ENCODE measurements at places on chromosomes 5 and 9.

GRCh38 chr9:70170151-70170790, 88.5 kb upstream of the SMC5 start:
- DNase-seq: no peak

DNA sequence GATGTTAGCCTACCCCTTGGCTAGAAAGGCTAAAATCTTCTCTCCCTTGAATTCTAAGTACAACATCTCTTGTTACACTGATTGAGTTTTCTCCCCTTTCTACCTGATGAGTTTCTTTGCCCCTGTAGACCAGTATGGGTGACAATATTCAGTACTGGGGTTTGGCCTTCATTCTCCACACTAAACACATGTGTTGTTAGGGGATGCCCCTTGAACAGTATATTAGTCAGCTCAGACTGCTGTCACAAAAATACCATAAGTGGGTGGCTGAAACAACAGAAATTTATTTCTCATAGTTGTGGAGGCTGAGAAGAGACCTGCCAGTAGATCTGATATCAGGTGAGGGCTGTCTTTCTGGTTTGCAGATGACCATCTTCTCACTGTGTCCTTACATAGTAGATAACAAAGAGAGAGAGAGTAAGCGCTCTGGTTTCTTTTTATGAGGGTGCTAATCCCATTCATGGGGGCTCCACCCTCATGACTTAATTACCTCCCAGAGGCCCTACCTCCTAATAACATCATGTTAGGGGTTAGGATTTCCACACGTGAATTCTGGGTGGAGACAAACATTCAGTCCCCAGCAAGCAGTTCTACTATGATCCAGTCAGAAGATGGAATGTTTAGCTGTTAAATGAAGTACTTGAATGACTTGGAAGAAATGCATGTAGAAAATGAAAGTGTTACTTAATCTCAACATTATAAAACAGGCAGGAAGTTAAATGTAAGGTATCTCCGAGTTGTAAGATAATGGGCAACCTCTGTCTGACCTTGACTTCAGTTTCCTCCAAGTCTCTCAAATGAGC, 17.5 kb downstream of the VLDLR start:
- no peak for DNase-seq

DNA sequence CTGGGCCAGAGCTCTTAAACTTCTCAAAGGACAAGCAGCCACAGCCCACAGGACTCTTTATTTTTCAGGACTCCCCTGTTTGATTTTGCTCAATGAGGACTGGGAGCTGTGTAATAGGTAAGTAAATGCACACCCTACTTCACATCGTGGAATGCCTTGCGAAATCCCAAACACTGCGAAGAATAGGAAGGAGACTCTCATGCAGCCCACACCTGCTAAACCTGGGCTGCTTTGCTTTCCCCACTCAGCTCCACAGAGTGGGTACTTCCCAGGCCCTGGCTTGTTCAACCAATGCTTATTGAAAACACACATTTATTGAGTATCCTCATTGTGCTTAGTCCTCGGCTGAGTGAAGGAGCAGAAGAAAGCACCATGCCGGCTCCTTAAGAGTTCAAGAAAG, 103.3 kb upstream of the FSTL4 start:
- DNase-seq: no peak

- DNase-seq: no peak
These were observed 55.2 kb downstream of the SLC28A3 start for GRCh38 chr9:84285381-84285780.

GRCh38 chr5:112276991-112277390, 142.1 kb downstream of the EPB41L4A start:
- DNase-seq: no peak

GRCh38 chr9:75623462-75623861, 267.0 kb upstream of the PCSK5 start:
- no peak for DNase-seq

- DNase-seq: no peak
These were observed 30.4 kb upstream of the SYNPO start for GRCh38 chr5:150609843-150610584.

DNA sequence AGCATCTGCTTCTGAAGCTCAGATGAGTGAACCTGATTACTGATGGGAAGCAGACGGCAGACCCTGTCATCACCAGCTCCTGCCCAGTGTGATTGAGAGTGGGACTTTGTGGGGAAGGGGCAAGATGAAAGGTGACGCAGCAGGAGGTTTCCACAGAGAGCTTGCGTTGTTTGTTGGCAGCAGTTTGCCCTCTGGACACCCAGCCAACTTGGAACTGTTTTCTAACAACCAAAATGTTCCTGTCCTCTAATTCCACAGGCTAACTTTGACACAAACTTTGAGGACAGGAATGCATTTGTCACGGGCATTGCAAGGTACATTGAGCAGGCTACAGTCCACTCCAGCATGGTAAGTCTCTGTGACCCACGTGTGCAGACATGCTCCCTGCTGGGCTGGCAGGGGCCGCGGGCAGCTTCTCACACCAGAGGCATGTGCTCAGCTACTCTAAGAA, 20.9 kb downstream of the CYFIP2 start:
- no peak for DNase-seq

GRCh38 chr9:115525111-115526058, 407.4 kb upstream of the TNC start:
- DNase-seq: no peak

DNA sequence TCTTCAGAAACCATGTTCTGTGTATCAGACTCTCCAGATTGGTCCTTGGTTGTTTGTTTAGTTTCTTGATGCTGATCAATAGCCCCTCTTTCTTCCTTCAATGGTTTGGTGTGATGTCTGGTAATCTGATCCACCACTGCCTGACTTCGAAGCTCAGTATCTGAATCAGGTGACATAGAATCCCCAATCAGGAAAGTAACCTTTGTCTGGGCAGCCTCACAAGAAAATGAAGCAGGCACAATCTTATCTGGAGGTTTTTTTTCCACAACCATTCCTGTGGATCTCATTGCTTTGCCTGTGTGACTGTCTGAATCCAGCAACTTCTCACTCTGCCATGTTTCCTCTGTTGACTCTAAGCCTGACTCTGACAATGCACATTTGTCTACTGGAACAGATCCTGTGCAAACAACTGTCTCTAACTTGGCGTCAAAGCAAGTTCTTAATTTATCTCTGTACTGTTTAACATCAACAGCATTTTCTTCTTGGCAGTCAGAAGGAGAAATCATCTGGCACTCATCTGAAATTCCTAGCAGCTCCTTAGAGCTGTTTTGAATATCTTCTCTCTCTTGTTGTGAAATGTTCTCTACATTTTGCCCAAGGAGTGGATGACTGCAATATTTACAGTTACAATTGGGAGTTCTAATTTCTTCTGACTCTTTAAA, 37.1 kb upstream of the RAPGEF6 start:
- DNase-seq: no peak

DNA sequence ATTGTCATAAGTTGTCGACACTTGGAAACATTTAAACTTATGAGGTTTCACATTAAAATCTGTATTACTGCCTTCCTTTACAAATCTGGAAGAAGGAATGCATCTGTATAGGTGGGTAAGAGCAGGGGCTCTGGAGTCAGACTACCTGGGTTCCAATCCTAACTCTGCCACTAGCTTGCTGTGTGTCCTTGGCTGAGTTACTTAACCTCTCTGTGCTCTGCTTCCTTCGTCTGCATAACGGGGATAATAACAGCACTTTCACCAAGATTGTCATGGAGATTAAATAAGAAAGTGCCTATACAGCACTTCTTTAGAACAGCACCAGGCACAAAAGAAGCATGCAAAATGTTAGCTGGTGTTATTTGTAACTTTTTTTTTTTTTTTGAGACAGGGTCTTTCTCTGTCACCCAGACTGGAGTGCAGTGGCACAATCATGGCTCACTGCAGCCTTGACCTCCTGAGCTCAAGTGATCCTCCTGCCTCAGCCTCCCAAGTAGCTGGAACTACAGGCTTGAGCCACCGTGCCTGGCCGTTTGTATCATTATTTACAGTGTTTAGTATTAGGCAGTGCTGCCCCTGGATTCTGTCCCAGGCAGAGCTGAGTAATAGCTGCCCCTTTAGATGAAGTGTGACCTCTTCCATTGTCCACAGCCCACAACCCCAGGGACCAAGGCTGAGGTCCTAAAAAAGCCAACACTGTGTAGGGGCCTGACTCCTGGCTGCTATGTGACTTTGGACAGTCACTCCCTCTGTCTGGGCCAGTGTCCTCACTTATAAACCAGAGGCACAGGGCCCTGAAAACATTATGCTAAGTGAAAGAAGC, 25.4 kb upstream of the TTLL11 start:
- DNase-seq: no peak

GRCh38 chr9:114374936-114375335, 12.8 kb downstream of the AKNA start:
- DNase-seq: no peak

DNA sequence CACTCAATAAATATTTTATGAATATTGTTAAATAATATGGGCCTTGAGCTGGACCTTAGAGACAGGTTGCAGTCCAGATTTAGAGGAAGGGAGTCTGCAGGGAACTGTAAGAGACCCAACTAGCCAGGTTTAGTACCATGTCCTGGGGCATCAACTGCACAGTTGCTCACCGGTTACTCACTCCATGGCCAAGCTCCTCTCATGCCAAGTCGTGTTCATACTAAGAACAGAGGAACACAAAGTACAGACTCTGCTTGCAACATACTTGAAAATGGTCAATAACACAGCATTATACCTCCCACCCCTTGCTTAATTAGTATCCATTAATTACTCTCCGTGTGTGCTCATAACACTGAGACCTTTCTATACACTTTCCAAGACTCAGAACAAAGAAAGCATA, 317.6 kb upstream of the PIK3R1 start:
- no peak for DNase-seq

GRCh38 chr5:166354332-166354731, 1937.1 kb upstream of the WWC1 start:
- DNase-seq: no peak

DNA sequence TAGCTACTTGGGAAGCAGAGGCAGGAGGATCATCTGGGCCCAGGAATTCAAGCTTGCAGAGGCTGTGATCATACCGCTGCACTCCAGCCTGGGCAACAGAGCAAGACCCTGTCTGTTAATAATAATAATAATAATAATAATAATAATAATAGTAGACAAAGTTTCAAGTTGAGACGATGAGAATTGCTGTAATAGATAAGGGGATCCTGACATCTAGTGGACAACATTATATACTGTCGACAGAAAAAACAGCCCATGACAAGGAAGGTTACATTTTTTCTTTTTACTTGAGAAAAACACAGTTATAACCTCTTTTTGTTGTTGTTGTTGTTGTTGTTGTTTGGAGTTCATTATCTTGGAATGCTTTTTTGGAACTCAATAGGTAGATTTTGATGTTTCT, 35.3 kb downstream of the NDFIP1 start:
- DNase-seq: no peak

- no peak for DNase-seq
These were observed 145.9 kb downstream of the MELK start for GRCh38 chr9:36718612-36719011.

- DNase-seq: no peak
These were observed 34.7 kb downstream of the CSNK1G3 start for GRCh38 chr5:123546657-123547056.

- no peak for DNase-seq
These were observed 80.3 kb downstream of the FAM81B start for GRCh38 chr5:95471487-95471886.

DNA sequence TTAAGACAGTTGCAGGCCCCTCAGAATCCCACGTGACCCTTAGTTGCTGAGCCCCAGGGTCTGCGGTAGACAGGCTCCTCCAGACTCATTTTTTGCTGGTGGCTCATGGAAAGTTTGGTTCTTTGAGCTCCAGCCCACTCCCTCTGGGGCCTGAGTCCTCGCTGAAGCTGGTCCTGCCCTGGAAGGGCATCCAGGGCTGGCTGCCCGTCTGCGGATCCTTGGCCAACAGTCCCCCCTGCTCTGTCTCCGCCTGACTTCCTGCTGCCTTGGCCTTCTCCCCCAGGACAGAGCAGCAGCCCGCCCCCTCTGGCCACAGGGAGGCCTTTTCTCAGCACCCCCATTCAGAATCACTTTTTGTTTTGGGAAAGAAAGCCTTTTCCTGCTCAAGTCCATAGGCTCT, 24.4 kb downstream of the SLC6A7 start:
- no peak for DNase-seq

GRCh38 chr5:134145779-134146581, 30.8 kb downstream of the SKP1 start:
- peak; percentile 12 for DNase-seq

DNA sequence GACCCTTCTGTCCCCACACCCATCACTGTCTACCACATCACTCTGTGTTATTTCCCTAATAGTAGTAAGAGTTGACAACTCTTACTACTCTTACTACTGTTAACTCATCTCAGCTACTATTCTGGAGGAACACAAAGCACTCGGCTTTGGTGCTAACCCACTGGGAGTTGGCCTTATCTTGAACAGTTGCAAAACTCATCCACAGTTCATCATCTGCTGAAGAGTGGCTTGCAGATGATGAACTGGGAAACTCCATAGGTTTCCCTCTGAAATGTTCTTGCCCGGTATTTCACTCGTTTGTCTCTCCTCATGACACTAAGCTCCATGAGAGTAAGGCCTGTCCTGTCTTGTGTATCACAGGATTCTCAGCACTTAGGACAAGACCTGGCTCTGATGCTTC, 221.4 kb downstream of the NR3C1 start:
- DNase-seq: no peak

GRCh38 chr9:75121914-75122558, 33.7 kb downstream of the OSTF1 start:
- DNase-seq: no peak

- no peak for DNase-seq
These were observed 17.7 kb upstream of the CARTPT start for GRCh38 chr5:71701407-71701806.

DNA sequence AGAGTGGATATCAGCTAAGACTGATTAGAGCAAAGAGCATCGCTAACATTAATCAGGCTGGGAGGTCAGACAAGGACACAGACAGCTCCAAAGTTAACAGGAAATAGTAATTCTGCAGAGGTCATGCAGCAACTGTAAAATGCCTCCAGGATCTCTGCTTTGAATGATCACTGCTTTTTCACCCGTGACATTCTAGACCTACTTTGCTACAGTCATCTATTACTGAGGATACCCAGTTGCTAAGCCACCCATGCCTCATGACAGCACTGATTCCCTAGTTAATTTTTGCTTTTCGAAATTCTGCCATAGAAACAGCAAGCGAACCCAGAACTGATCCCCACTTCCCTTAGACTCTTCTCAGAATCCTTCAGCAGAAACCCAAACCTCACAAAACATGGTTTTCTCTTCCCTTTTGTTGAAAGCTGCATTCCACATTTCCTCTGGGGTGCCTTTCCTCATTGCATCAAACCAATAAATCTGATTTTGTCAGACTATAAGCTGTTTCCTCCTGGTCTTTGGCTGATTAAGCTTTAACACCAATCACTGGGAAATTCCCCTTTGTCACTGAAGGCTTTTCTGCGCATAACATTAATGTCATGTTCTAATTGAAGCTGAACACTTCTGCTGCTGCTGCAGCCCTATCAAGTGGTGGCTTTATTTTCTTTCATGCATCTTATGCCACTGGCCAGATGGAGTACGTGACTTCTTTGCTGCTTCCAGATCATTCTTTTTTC, 201.1 kb upstream of the CHD1 start:
- no peak for DNase-seq

Data from NCI-H187 (cell line).